Activated T-cell treated with anti-CD3 and anti-CD28 coated beads, Interleukin-2, amount 50 U/mL, for 24 hours (primary cell): ENCODE measurements at places on chromosomes 6 and 20.
A peak's percentile ranks its signal among the peaks of the same experiment; 100 is the strongest.

- no peak for DNase-seq
These were observed 24.7 kb downstream of the MOCS3 start for GRCh38 chr20:50983321-50983720.

- no peak for DNase-seq
These were observed 50.8 kb upstream of the SASH1 start for GRCh38 chr6:148291876-148292275.

GRCh38 chr6:33312361-33313104, 1.3 kb downstream of the TAPBP start:
- peak; percentile 79 for DNase-seq

GRCh38 chr6:27867945-27868300, 44.3 kb downstream of the OR2B2 start:
- no peak for DNase-seq

DNA sequence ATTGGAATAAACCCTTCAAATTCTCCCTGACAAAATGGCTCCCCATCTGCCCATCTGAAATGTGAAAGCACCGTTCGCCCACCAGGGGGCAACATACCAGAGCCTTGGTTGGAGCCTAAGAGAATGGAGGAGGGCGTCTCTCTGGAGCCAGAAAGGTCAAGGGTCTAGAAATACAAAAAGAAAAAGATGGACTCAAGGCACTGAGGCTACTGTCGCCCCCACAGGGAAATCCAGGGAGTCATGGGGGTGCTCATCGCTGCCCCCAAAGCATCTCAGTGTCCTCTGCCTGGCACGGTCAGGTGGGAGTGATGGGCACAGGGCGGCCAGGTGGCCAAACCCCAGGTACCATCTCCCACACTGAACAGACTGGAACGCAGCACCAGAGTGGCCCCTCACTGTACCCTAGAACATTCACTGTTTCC, 136.3 kb downstream of the ZMYND8 start:
- DNase-seq = peak; percentile 71

GRCh38 chr6:111706841-111707391, 101.2 kb upstream of the TRAF3IP2 start:
- no peak for DNase-seq

- no peak for DNase-seq
These were observed 5.2 kb downstream of the BCAS4 start for GRCh38 chr20:50799890-50800550.
